HuH-7.5 (cell line): ENCODE measurements at places on chromosomes 12 and 14.

GRCh38 chr14:103206023-103206481, 82.8 kb downstream of the TNFAIP2 start:
- no peak for DNase-seq

GRCh38 chr12:67472539-67472938, 176.0 kb upstream of the DYRK2 start:
- no peak for DNase-seq

GRCh38 chr12:74381958-74382357, 155.7 kb upstream of the ATXN7L3B start:
- no peak for DNase-seq

DNA sequence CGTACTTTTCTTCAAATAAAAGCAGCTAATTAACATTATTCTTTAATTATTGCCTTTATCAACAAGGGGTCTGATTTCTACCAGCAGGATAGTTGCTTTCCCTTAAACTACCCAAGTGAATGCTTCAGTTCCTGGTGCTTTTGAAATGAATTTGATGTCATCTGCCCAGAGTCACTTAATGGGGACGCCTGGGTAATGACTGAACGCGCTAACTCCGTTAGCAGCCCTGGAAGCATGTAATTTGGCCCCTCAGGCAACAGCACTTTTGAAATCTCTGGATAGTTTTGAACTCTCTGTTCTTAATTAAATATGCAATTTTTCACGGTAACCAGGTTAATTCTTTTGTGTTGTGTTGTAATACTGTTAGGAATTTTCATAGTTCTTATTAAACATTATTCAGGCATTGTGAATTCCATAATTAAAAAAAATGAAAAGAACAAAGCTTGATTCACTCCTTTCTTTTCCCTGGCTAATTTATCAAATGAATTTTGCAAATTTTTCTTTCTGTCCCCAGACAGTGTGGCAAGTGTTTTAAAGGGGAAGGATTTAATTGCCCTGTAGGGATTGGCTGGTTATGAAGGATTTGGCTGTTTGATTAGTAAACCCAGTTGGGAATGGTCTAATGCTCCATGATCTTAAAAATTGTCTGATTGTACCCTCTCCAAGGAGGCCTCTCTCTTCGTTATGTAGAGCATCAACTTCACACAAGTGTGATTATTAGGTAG, 137.5 kb upstream of the MYL2 start:
- no peak for DNase-seq

DNA sequence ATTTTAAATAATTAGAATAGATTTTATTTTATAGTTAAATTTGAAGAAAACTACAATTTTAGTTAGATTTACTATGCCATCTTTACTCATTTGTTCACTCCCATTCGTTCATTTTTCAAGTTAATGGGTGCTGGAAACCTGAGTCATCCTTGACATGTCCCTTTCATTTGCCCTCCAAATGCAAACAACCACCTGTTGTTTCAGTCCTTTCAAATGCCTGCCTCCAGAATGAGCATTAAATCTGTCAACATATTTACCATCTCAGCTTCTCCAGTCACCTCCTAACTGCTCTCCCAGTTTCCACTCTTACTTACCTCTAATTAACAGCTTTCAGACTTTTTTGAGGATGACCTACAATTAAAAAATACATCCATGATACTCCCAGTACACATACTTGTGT, 375.5 kb downstream of the RAD51B start:
- DNase-seq: no peak

DNA sequence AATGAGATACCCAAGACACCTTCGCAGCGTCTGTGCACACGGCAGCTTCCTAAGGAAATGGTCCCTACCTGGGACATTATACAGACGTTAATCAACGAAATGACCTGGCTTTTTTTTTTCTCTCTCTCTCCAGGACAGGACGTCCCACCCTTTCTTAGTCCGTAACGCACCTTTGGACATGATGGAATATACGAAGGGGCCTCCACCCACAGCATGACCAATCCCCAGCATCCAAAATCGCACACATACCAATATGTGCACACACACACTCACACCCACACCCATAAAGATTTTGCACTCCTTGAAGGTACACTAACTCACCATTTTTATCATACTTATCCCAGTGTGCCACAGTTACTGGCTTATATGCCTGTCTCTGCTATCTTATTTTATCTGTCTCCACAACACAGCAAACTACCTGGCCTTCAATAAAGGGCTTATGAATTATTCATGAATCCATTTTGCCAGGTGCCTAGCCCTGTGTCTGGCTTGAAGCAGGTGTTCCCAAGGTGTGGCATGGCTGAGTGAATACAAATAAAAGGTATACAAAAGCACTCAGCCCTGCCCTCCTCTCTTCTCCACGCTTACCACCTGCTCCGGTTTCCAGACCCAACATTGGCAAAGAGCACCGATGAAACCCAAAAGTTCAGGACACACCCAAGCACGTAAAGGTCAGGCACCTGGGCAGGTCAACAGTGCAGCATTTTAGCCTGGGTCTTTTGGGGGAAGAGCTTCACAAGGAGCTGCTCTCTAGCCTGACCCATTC, 2.2 kb downstream of the SCNN1A start:
- DNase-seq: no peak

GRCh38 chr14:30069536-30069935, 141.9 kb upstream of the PRKD1 start:
- no peak for DNase-seq

DNA sequence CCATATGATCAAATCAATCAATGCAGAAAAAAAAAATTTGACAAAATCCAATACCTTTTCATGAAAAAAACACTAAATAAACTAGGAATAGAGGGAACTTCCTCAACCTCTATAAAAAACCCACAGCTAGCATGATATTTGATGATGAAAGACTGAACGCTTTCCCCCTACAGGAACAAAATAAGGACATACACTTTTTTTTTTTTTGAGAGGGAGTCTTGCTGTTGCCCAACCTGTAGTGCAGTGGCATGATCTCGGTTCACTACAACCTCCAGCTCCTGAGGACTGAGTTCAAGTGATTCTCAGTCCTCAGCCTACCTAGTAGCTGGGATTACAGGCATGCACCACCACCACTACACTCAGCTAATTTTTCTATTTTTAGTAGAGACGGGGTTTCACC, 17.9 kb upstream of the CAMKK2 start:
- DNase-seq: no peak

DNA sequence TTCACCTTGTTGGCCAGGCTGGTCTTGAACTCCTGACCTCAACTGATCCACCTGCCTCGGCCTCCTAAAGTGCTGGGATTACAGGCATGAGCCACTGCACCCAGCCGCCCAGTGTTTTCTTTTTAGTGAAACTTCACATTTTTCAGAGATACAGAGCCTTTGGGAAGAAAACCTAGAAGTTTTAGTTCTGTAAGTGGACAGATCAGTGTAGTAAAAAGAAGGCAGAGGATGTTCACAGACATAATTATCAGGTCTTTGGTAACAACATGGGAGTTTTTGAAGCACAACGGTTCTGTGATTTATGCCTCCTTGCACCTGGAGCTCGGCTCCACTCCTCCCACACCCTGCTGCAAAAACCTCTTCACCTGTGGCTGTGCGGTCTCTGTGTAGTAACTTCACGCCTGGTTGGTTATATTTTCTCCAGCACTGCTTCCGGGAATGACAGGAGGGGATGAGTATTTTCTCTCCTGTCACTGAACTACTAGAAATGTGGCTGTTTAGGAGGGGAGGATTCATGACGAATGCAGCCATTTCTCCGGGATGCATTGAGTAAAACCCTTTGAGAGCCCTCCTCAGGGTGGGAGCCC, 67.0 kb downstream of the ARF6 start:
- DNase-seq: no peak

DNA sequence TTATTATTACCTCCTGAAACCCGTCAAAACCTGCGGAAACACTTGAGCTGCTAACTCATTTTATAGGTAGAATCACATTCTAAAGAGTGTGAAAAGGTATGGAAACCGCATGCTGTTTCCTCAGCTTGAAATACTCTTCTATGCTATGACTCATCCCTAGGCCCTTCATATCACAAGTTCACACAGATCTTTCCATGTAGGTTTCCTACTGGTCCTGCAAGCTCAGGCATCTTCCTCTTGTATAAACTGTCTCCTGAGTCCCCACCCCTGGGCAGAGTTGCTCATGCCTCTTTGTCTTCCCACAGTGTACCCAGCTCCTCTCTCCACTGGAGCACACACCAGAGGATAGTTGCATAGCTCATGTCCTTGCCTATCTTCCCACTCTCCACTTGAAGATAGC, 84.7 kb downstream of the CMAS start:
- no peak for DNase-seq

DNA sequence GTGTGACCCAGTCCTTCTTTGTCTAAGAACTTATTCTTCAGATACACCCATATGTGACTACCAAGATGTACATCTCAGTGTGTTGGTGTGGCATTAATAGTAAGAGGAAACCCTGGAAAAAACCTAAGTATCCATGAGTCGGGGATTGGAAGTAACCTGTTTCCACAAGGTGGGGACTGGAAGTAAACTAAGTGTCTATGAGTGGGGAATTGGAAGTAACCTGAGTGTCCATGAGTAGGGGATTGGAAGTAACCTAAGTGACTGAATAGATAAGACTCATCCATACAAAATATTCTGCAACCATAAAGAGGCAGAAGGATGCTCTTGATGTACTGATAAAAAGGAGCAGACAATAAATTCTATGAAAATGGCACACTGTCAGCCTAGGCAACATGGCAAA, 184.7 kb downstream of the PHETA1 start:
- DNase-seq: no peak
